ENCODE measurements at places on chromosomes 5 and 9. TPM values are rescaled to one million over a fixed set of nuclear protein-coding genes. Genes with fewer than 3 reads are reported as not detected.

Gene GPX8
- total RNA-seq, result 78.1 TPM

DNA sequence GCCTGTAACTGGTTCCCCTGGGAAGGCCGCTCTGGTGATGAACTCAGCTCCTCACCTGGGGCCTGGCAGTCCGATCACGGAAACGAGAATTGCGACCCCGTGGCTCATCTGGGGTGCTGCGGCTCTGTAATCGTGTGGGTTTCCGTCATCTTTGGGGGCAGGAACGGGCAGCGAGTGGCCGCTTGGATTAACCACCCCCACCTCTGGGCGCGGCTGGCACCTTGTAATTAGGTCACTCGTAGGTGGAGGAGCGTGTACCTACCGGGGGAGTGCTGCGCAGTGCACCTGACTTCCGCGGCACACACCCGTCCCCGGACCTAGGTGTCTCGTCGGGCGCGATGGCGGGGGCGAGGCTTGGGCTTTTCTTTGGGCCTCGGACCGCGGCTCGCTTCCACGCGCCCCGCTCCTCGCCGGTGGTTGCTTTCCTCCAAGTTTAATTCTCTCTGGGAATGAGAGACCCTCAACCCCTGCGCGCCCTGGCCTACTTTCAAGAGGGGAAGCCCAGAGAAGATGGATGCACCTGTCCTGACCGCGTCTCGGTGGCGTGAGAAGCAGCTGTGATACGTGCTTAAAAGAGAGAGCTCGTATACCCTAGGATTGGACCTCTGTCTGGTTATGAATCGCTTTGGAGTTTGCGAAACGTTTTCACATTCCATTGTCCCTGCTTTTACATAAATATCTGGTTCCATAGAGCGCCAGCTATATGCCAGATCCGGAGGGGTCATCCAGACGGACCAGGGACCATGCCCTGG is 744 bp upstream of the PPP2CA start:
- H3K27me3 ChIP-seq, result no peaks in the 10 kb centered on the region
- peak overlapping the region; percentile 90 for H3K4me3 ChIP-seq
- peak overlapping the region; percentile 98 for H3K27ac ChIP-seq

GRCh38 chr5:138654281-138654867 is 79.2 kb upstream of the HSPA9 start:
- no peaks in the 10 kb centered on the region for H3K36me3 ChIP-seq
- no peak overlapping the region for H3K27ac ChIP-seq
- H3K4me3 ChIP-seq, result no peak overlapping the region
- H3K4me1 ChIP-seq, result peaks cover 22% of the 10 kb centered on the region
- DNase-seq, result no peak
- H3K27me3 ChIP-seq, result peaks cover 13% of the 10 kb centered on the region

- peaks cover 24% of the 10 kb centered on the region for H3K4me1 ChIP-seq
- H3K27me3 ChIP-seq, result peaks cover 56% of the 10 kb centered on the region
- H3K27ac ChIP-seq, result no peak overlapping the region
- no peak overlapping the region for H3K4me3 ChIP-seq
These were observed 1.1 kb downstream of the PRR7 start for GRCh38 chr5:177447611-177448243.

Data from muscle of leg (tissue), 16 donors.